ENCODE measurements at places on chromosomes 5 and 9. TPM values are rescaled to one million over a fixed set of nuclear protein-coding genes. Genes with fewer than 3 reads are reported as not detected.

Gene SHISAL2B
- total RNA-seq: not detected

Gene SARDH
- total RNA-seq: 1.1 TPM

Gene TRPM6
- 0.05 TPM for total RNA-seq

Gene ABO
- total RNA-seq: 0.14 TPM

Gene RORB
- total RNA-seq: 0.02 TPM

GRCh38 chr5:127707209-127707608, 4.0 kb downstream of the CCDC192 start:
- no peak overlapping the region for H3K4me3 ChIP-seq
- H3K36me3 ChIP-seq: no peaks in the 10 kb centered on the region
- no peak for DNase-seq
- no peak overlapping the region for H3K27ac ChIP-seq

GRCh38 chr5:124665035-124665434, 81.4 kb downstream of the ZNF608 start:
- no peak overlapping the region for H3K27ac ChIP-seq
- no peaks in the 10 kb centered on the region for H3K36me3 ChIP-seq
- no peaks in the 10 kb centered on the region for H3K4me1 ChIP-seq
- no peak overlapping the region for H3K4me3 ChIP-seq

DNA sequence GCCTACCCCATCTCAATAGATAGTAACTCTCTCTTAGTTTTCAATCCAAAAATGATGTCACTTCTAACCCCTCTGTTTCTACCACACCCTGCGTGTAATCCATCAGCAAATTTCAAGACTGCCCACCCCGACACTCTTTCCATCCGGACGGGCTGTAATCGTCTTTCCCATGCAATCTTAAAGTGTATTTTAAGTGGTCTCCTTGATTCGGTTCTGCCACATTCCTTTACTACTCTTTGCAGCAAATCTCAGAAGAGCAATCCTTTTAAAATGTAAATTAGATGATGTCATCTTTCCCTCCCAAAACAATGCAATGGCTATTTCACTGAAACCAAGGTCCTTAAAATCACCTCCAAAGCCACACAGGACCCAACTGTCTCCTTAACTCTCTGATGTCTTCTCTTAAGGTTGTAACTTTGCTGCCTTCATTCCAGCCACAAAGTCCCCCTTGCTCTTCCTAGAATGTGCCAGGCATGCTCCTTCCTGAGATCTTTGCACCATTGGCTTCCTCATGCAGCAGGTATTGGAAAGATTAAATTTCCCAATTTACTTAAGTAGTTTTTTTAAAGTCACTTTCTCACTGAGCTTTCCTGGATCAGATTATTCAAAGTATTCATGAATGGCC, 932.5 kb upstream of the WWC1 start:
- H3K36me3 ChIP-seq: no peaks in the 10 kb centered on the region
- no peak for DNase-seq
- no peak overlapping the region for H3K4me3 ChIP-seq
- H3K27ac ChIP-seq: no peak overlapping the region
- H3K4me1 ChIP-seq: no peaks in the 10 kb centered on the region
- no peaks in the 10 kb centered on the region for H3K27me3 ChIP-seq

DNA sequence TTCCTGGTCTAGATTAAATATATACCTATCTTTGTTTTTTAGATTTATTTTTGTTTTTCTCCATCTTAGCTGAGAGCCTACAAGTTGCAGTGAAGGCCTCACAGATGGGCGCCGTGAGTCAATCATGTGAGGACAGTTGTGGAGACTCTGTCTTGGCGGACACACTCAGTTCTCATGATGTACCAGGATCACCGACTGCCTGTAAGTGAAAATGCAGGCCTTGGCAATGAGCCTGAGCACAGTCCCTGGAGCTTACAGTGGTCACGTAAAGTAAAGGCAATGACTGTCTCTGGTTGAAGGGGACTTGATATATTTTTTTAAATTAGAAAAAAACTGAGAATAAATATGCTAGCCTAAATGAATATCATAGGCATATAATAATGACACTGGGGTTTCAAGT, 271.9 kb downstream of the ARHGEF28 start:
- peaks cover 36% of the 10 kb centered on the region for H3K27me3 ChIP-seq
- H3K27ac ChIP-seq: no peak overlapping the region
- no peak for DNase-seq

DNA sequence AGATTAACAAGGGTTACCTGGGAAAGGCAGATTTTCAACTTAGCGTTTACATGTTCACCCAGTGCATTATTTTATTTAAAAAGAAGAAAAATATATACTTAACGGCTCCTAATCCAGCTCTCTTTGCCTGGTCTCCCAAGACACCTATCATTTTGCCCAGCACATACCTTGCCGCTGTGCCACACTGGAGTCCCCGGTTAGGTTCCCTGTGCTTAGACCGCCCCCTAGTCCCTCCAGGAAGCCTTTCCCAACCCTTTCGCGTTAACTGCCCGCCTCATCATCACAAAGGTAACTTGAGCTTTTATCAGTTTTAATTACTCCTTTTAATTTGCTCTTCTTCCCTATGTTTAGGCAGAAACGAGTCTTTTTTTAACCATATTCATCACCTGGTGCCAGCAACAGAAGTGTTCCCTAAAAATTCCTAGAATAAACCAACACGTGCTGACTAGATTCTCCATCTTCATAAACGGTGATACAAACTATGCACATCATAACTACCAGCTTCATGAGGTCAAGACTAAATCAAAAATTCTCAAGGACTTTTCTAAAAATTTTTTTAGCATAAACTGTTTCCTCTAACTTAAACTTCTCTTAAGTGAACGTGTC, 19.7 kb downstream of the DNAJA1 start:
- H3K27ac ChIP-seq: peak overlapping the region; percentile 34
- no peak for DNase-seq
- H3K4me1 ChIP-seq: peaks cover 15% of the 10 kb centered on the region
- H3K27me3 ChIP-seq: no peaks in the 10 kb centered on the region

DNA sequence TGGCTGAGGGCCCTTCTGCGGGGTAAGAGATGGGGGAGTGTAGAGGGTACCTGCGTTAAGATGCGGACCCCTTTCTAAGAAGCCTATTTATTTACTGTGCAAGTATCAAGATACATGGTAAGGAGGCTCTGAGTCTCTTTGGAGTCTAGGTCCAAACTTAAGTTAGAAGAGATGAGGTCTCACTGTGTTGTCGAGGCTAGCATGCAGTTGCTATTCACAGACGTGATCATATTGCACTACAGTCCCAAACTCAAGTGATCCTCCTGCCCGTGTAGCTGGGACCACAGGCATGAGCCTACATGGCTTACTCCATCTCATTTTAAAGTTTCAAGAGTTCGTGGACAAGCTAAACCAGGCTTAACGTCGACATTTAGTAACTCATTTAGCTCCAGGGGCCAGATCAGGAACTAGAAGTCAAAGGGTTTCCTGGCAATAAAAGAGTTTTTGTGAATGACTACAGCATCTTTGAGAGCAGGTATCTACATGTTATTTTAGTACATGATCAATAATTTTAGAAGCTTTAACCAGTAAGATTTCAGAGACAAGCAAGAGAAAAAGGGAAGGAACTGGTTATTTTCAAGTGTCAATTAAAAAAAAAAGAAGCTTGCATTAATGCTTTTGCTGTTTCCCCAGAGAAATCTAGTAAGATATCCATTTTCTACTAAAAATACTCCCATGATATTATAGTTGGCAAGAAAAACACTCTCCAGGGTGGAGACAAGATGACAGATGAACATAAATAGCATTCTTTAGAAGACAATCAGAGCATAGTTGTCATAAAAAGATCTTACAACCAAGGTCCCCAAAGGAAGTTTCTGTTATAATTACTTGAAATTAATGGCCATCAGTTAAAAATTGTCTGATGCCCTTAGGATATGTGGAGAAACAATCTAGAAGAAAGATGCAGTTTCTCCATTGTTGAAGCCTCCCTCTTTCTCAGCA, 141.3 kb downstream of the SCAMP1 start:
- H3K27me3 ChIP-seq: peaks cover 44% of the 10 kb centered on the region
- no peak overlapping the region for H3K4me3 ChIP-seq
- no peak overlapping the region for H3K27ac ChIP-seq
- H3K4me1 ChIP-seq: no peaks in the 10 kb centered on the region
- no peaks in the 10 kb centered on the region for H3K36me3 ChIP-seq
